Cerebellar nuclear complex (tissue), 1 donor: ENCODE measurements at places on chromosomes 13 and 19.

DNA sequence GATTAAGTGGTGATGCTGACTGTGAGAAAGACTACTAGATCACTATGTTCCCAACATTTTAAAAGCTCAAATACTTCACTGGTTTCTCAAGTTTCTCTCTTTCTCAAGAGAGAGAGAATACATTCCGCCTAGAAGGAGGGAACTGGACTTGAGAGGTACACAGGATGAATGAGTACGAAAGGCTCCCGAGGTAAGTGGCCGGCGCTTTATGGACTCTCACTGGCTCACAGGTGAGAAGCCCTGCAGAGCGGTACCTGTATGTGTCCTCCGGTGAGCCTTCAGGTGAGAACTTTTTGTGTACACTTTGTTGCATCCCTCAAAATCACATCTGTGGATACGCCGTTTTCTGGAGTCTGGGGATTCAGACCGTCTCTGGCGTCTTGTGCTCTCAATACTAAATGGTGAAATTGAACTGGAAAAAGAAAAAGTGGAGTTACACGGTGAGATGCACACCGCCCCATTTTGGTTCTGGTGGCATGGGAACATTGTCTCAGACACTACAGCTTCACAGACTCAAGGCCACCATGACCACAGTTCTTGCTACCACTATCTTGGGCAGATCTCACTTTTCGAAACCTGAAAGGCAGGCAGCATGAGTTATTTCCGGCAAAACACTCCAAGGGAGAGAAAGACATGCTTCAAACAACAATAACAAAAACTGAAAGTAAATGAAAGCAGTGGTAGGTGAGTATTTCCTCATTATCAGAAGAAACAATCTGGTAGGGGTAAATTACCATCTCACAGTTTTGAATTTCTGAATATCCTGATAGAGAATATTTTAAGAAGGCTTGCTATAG is 418.9 kb downstream of the KLF12 start:
- no peak for DNase-seq

GRCh38 chr13:21823949-21824348 is 153.1 kb downstream of the FGF9 start:
- no peak for DNase-seq

GRCh38 chr13:26517936-26518335 is 39.5 kb upstream of the WASF3 start:
- DNase-seq, result no peak

GRCh38 chr19:47272448-47273312 is 2.0 kb upstream of the INAFM1 start:
- DNase-seq, result no peak

DNA sequence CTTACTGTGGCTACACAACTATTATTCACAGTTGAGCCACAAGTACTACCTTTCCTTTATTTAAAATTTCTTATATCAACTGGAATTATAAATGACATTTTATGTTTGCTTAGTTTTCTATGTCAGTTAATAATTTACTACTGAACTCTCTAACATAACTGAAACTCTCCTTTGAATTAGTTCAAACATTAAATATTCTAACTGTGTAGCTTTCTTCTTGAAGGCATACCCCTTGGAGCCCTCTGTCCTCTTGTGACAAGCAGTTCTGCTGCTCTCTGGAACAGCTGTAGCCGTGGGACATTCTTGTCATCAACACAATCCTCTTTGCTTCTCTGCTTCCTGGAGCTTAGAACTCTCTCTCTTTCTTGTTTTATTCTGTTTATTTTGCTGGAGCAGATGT is 244.8 kb downstream of the NHLRC3 start:
- DNase-seq, result no peak

GRCh38 chr13:26697069-26697955 is 63.3 kb downstream of the GPR12 start:
- no peak for DNase-seq
